Uterus (tissue), 4 donors: ENCODE measurements at places on chromosomes 7 and 10.

DNA sequence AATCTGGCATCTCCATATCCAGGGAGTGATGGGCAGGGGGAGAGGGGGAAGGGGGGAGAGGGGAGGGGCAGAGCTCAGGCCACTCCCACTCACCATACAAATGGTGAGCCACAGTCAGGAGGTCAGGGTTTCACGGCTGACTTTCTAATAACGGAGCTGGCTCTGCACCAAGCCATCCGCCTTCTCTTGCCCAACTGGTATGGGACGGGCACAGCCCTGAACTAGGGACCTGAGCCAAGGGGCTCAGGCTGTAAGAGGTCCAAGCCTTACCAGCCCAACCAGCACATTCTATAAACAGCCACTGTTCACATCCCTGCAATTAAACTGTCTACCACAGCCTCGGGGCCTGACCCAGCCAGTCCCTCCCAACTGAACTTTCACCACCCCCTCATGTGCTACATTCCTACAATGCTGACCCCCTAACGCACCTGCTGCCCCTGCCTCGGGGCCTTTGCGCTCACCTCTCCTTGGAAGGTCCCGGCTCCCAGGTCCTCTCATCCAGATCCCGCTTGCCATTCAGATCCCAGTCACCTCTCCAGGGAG, 32.5 kb downstream of the RGS10 start:
- DNase-seq, result no peak

DNA sequence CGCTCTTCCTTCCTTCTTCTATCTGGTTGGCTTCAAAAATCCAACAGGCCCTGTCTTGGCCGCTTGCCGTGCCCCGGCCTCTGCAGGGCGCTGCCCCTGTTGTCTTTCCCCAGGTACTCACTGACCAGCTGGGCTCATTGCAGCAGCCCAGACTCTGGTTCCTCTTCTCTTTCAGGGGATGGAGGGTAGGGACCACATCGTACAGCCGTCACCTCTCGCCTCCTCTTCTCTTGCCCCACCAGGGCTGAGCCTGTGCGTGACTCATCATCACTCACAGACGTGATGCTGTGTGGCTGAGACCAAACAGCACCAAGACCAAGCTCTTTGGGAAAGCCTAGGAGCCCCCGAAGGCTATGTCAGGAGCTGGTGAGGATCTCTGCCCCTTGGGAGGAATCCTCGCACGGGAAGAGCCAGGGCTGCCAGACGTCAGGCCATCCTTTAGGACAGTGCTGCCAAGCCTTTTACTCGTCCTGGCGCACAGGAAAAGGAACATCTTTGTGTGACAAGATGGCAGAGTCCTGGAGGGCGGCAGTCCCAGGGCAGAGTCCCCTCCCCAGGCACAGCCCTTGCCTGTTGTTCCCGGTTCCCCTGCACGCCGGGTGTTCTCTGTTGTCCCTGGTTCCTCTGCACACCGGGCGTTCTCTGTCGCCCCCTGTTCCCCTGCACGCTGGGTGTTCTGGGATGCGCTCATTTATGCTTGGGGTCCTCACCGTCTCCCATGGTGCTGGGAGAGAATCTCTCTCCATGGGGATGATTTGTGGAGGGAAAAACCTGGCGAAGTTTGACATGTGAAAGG, 188.5 kb upstream of the SHH start:
- DNase-seq, result no peak

- no peak for DNase-seq
These were observed 145.6 kb downstream of the PFKFB3 start for GRCh38 chr10:6348096-6348874.

GRCh38 chr7:20778063-20778721, 8.5 kb downstream of the SP8 start:
- DNase-seq, result no peak

GRCh38 chr7:4711634-4712033, 29.5 kb downstream of the FOXK1 start:
- DNase-seq, result no peak

DNA sequence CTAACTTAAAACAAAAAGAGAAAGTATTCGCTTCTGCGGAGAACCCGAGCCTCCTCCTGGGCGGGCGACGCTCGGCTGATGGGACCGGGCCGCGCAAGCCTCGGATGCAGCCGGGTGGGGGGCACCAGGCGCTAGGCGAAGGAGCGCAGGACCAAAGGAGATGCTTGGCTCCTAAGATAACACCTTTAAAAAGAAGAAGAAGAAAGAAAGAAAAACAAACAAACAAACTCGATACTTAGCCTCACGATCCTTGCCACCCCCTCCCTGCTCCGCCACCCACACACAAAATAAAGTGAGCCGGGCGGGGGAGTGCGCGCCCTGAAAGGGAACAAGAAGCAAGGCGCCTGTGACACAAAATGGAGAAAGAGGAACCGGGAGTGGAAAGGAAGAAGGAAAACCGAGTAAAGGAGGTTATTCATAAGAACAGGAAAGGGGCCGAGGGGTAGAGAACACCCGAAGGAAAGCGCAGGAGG, 34.0 kb upstream of the EBLN1 start:
- DNase-seq, result peak; percentile 63

- no peak for DNase-seq
These were observed 3.7 kb downstream of the SAMD8 start for GRCh38 chr10:75115137-75115536.

DNA sequence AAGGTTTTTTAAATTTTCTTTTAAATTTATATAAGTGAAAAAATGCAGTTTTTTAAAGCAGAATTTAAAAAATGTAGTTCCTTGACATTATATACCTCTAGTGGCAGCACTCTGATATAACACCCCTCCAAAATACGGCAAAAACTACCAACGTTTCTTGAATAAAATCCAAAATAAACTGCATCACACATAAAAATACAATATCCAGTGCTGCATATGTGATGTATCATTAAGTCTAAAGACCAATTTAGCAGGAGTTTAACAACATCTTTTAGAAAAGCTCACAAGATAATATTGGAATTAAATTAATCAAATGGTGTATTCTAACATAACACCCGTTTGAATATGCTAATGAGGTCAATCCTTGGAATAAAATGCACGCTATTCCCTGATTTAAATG, 1.4 kb downstream of the TCERG1L start:
- no peak for DNase-seq

DNA sequence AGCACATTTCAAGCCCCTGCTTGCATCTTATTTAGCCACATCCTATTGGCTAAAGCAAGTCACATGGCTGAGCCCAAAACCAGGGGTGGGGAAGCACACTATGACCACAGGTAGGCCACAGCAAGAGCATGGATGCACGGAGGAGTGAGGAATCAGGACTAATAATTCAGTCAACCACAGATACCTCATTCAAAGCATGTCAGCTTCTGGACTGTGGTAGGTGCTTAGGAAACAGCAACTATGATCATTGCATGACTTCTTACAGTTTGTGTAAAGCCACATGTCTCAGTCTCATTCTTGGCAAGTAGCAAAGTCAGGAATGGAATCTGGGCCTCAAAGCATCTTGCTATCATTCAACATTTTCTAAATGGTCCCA, 79.0 kb upstream of the EMX2 start:
- no peak for DNase-seq

GRCh38 chr10:4941540-4942330, 21.5 kb upstream of the AKR1C1 start:
- no peak for DNase-seq

GRCh38 chr10:61049386-61049785, 105.4 kb upstream of the RHOBTB1 start:
- DNase-seq, result no peak

GRCh38 chr10:88253-88652, 39.2 kb upstream of the TUBB8 start:
- no peak for DNase-seq

DNA sequence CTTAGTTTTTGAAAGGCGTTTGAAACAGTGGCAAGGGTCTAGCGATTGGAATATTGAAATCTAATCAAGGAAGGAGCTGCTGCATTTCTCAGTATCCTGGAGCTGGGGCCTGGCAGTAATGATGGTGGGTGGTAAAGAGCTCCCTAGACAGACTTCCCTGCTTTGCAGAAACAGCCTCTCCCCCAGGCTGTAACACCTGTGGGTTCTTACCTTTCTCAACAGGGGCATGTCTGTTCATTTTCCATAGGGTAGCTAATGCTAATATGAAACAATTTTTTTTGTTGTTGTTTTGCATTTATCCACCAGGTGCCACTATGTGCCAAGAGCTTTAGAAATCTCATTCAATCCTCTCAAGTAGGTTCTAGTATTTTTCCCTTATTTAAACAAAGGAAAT, 345.5 kb downstream of the REEP3 start:
- no peak for DNase-seq

GRCh38 chr7:114957444-114957843, 35.5 kb downstream of the MDFIC start:
- DNase-seq, result no peak

DNA sequence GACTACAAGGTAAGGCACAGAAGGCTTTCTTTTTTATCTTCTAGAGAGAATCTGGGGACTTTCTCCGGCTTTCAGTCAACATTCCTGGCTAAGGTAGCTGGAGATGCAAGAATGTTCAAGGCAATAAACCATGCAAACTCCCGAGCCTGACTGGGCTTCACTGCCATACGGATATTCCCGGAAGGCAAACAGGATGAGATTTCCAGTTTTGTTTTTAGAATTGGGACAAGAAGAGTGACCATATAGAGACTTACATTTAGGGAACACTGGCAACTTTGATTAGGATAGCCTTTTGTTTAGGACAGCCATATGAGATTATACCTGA, 269 bp downstream of the CALD1 start:
- peak; percentile 38 for DNase-seq

- DNase-seq, result no peak
These were observed 8.5 kb downstream of the LRRC18 start for GRCh38 chr10:48931188-48931587.

GRCh38 chr7:139691253-139691781, 86.5 kb downstream of the HIPK2 start:
- DNase-seq, result no peak

- DNase-seq, result no peak
These were observed 100.1 kb downstream of the ZRANB1 start for GRCh38 chr10:125041856-125042506.

DNA sequence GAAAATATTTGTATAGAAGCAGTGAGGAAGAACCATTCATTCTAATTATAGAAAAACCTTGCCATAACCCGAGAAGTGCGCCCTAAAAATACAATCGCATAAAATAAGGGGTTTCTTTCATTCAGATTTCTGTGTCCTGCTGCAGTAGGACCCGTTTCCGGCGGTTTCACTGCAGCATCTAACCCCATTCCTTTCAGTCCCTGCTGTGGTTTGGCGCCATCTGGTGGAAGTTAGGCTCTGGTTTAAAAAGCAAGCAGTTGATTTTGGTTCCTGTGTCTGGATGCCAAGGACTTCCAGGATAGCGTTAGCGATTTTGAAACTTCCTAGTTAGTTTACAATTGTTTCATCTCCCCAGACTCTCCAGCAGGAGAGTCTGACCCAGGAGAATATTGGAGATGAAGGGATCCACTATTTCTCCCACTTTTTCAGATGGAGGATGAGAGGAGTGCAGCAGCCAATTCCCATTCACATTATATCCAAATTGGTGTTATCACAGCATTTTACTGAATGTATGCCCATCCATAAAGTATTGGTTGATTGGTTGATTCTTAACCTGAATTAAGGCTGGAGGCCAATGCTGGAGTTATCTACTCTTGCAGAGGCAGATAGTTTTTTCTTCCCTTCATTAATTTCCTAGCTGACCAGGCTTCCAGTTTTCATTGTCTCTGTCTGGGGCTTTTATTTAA, 128.8 kb upstream of the CACNA2D1 start:
- DNase-seq, result peak; percentile 86

- DNase-seq, result no peak
These were observed 524 bp upstream of the FUOM start for GRCh38 chr10:133358162-133358924.

DNA sequence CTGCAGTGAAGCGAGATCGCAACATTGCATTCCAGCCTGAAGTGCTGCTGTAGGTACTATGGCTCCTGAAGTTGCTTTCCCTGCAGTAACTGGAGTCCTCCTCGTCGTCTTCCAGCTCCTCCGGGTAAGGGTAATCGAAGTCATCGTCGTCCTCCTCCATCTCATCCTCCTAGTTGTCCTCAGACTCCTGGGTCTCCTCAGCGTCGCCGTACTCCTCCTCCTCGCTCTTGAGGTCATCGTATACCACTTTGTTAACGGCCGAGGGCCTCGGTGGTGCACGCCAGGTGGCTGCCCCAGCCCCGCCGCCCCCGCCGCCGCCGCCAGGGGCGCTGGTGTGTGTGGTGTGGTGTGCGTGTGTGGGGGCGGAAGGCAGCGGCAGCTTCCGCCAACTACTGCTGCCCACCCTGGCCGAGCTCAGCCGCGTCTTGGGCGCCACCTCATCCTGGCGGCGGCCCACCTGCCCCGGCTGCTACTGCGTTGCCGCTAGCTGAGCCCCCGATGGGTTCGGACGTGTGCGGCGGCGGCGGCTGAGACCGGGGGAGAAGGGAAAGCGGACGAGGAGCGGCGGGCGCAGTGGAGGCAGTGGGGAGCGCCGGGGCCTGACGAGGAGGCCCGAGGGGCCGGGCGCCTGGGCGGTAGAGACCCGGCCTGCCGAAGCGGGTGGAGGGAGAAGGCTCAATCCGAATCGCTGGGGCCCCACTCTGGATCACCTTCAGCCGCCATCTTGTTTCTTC, 11.8 kb upstream of the ACBD5 start:
- DNase-seq, result peak; percentile 45

- DNase-seq, result no peak
These were observed 107.7 kb upstream of the PCLO start for GRCh38 chr7:83270407-83270806.

- no peak for DNase-seq
These were observed 96.1 kb downstream of the TPST1 start for GRCh38 chr7:66301249-66301648.

GRCh38 chr7:79403451-79403850, 50.0 kb downstream of the MAGI2 start:
- no peak for DNase-seq

- DNase-seq, result no peak
These were observed 26.2 kb upstream of the SEC61G start for GRCh38 chr7:54785261-54785660.
